ENCODE measurements at places on chromosomes 2 and 18.
A peak's percentile ranks its signal among the peaks of the same experiment; 100 is the strongest.

DNA sequence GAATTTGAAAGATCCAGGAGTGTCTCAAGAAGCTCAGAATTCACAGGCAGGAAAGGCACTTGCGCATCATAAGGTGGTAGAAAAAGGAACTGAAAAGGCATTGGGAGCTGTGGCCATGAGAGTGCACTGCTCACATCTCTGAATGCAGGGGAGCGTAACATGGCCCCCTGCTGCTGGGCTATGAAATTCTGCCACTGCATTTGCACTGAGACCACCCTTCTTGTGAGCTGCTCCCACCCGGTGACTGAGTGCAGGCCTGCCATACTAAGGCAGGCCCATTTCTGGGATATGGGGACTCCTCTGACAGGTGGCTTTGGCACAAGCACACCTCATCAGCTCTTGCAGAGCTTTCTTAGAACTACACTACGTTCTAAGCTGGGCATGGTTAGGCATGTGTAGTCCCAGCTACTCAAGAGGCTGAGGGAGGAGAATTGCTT, 25.3 kb upstream of the STARD7 start:
- DNase-seq: no peak

- no peak for DNase-seq
These were observed 396.6 kb upstream of the TRIB2 start for GRCh38 chr2:12320027-12320734.

DNA sequence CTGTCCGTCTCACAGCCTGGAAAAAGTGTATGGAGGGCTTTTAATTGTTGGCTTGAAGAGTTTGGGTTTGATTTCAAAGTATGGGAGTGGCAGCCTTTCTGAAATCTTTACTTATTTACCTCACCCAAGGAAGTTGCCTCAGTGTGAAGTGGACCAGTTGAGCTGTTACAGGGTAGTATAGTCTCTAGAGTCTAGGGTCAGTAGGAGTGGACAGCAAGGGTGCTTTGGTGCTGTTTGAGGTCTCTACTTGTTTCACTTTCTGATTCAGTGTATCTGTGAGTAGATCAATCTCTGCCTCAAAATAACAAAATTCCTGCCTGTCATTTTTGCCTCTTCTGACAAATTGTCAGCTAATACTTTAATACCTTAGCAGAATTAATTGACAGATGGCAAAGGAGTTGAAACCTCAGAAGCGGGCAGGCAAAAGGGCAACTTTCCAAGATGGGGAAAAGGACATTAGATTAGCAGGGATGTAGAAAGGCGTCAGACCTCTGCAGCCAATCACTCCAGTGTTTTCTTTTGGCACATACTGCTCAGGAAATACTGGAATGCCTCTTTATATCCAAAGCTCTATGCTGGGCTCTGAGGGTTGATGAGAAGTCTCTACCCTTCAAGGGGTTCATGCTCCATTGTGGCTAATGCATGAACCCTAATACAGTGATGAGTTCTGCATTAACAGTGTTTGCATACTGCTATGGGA, 5.9 kb downstream of the RIOK3 start:
- peak; percentile 46 for DNase-seq

DNA sequence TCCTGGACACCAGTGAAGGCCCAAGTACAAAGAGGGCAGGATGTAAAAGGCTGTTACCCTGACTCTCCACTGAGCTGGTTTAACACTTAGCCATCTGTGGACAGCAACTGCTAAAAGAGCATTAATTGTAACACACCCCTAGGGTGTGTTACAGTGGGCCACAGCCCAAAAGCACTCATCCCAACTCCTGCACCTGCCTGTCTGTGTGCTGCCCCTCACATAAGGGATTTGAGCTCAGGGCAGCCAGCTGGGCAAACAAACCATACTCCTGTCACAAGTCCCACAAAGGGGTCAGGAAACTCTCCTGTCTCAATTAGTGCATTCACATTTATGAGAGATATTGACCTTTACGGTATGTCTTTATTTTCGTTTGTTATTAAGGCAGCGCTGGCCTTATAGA, 833.1 kb upstream of the NXPH2 start:
- DNase-seq: no peak

DNA sequence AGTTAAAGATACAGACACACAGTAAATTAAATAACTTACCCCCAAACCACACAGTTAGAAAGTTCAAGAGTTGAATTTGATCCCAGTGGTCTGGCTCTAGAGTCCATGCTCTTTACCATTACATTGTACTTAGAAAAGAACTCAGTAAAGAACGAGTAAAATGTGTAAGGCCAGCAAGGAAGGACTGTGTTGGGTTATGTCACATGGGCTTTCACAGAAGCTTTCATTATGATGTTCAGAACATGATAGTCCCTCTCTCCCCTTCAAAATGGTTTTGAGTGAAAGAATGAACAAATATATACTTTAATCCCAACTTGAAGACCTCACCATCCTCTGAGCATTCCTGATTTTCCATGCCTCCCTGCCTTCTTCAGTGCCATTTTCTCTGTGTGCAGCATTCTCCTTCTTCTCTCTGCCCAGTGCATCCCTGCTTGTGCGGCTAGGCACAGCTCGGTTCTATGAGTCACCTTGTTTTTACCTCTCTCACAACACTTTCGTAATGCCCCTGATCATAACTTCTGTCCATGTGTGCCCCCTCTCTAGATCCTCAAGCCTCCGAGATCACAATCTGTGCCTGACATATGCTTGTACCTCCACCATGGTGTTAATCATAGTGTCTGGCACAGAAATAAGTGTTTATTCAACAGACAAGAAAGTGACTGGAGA, 22.0 kb downstream of the RASGRP3 start:
- DNase-seq: no peak

DNA sequence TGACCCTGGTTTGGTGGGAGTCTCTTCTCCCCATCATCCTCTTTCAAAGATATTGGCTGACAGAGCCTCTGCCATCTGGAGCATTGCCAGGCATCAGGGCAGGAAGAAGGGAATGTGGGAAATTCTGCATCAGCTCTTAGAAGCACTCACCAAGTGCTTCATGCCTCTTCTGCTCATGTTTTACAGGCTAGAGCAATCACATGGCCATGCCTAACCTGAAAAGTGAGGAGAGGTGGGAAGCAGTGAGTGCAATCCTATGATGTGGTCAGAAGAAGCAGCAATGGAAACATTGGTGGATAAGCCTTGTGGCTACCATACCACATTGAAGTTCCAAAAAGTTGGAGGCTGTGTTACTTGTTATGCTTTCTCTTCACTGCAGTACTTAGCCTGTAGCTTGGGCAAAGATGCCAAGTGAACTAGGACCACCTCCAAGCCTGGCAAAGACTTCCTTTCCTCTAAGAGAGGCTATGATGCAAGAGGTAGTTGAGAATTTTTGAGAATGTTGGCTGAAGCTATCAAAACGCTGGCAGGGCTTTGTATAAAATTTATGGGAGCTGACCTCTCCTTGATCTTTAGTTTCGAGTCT, 64.1 kb downstream of the BCL2L11 start:
- DNase-seq: no peak

DNA sequence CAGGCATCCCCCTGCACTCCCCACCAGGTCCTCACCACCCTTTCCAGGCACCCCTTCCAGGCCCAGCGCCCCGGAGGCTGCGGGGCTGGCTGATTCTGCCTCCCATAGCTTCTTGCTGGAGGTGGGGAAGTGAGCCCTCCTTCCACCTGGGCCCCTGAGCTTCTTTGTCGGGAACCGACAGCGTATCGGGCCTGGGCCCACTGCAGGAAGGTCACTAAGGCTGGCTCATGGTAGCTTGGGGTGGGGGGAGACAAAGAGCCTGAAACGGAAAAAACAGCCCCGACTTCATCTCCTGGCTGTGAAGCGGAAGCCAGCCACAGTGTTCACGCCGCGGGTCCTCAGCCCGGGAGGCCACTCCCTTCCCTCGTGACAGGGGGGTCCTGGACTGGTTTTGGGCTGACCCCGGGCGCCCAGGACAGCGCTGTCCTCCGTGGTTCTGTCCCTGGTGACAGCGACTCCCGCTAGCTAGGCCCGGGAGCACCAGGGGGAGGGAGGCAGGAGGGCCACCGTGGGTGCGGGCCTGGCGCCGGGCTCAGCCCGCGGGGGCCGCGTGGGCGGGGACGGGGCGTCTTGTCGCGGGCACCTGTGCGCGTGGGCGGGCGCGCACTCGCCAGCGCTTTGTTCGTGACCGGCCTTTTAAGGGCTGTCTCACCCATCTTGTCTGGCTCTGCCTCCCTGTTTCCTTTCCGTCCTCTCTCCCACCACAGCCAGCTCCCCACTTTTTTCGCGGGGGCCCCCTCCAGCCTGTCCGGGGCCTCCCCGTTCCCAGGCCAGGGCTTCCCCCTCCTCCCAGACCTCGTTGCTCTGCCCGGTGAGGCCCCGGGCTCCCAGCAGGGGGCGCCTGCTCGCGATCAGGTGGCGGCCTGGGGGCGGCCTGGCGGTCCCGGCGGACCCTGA, 64.9 kb downstream of the DNMT3A start:
- DNase-seq: peak; percentile 30

GRCh38 chr2:70939001-70939838, 3.5 kb downstream of the ATP6V1B1 start:
- DNase-seq: no peak

GRCh38 chr18:60038731-60039130, 138.9 kb downstream of the PMAIP1 start:
- no peak for DNase-seq

- peak; percentile 54 for DNase-seq
These were observed 18.7 kb upstream of the SCYGR1 start for GRCh38 chr2:227406177-227407031.

DNA sequence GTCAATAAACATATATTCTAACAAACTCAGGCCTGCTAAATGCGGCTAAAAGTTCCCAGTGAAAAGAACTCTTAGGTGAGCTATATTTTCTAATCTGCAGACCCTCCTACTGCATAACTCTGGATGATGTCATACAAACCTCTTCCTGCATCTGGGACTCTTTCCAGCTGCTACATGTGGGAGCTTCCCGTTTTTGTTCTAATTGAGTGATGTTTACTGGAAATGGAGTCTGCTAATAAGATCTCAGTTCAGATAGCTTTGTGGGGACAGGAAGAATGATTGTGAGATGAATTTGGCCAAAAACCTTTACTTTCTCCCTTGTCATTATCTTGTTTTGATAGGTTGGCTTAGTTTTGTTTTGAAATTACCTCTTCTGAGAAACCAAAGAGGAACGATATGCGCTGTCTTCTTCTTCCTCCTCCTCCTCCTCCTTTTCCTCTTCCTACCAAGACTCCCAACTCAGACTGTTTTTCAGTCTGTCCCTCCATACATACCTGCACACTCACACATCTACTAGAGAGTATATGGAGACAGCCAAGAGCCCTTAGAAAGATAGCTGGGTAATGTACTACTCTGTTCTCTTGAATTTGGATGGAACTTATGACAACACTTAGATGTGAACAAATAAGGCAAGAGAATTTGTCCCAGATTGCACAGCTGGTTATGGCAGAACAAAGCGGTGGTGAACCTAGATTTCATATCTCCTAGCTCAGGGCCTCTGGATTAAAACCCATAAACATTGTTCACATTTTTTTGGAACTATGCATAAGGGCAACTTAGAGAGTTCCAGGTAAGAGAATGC, 39.8 kb upstream of the AAK1 start:
- DNase-seq: no peak

GRCh38 chr2:172063446-172063845, 21.9 kb upstream of the DLX1 start:
- DNase-seq: no peak

DNA sequence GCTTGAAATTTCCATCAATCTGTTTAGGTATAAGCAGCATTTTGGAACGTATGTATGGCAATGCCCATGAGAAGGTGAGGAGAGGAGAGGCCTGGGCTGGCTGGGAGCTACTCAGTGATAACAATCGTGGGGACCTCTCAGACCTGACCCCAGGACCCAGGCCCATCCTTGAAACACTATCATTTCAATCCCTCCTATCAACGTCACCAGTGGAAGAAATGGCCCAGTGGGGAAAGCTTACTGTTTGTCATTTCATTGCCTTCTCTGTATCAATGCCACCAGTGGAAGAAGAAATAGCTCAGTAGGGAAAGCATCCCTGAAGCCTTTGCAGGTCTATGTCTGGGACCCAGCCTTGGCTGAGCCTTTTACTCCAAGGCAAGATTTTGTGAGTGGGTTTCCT, 44.8 kb downstream of the ASB18 start:
- DNase-seq: no peak
